ENCODE measurements at places on chromosomes 12 and 14.

GRCh38 chr14:86798330-86798729 is 1194.7 kb downstream of the GALC start:
- DNase-seq = no peak

DNA sequence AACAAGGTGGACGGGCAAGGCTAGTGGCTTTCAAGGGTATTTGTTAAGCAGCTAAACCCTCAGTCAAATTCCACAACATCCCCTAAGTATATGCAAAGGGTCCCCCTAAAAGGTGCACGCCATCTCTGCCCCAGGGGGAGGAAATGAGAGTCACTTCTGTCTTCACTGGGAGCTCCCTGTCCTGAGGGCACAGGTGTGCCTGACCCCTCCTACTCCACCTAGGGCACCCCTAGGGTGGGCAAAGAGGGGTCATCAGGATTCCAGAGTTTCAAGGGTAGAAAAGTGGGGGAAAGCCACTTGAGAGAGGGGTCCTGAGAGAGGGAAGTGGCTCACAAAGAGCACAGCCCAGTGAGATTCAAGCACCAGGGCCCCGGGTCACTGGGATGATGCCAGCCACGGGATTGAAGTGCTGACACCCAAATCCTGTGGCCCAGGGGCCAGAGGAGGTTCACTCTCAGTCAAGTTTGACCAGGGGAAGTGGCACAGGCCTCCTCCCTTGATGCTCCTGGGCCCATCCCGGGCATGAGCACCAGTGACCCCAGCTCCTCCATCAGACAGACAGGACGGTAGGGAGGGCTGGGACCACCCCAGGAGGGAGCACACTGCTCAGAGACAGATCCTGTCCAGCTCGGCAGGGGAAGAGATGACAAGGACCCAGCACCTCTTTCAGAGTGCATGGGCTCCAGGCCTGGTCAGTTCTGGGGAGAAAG is 82.3 kb upstream of the BCL11B start:
- DNase-seq = no peak

GRCh38 chr12:91380631-91381030 is 198.0 kb upstream of the DCN start:
- no peak for DNase-seq

GRCh38 chr14:100567009-100567876 is 20.0 kb downstream of the BEGAIN start:
- DNase-seq = no peak

DNA sequence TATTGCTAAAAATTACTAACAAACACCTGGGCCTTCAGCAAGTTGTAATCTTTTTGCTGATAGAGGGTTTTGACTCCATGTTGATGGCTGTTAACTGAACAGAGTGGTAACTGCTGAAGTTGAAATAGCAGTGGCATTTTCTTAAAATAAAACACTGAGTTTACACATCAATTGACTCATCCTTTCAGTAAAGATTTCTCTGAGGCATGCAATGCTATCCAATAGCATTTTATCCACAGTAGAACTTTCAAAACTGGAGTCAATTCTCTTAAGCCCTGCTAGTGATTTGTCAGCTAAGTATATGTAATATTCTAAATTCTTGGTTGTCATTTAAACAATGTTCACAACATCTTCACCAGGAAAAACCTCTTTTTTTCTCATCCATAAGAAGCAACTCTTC is 59.5 kb downstream of the CMAS start:
- no peak for DNase-seq

GRCh38 chr12:71546322-71546861 is 106.8 kb downstream of the LGR5 start:
- no peak for DNase-seq

GRCh38 chr12:82855872-82856271 is 169.2 kb downstream of the TMTC2 start:
- DNase-seq = no peak

DNA sequence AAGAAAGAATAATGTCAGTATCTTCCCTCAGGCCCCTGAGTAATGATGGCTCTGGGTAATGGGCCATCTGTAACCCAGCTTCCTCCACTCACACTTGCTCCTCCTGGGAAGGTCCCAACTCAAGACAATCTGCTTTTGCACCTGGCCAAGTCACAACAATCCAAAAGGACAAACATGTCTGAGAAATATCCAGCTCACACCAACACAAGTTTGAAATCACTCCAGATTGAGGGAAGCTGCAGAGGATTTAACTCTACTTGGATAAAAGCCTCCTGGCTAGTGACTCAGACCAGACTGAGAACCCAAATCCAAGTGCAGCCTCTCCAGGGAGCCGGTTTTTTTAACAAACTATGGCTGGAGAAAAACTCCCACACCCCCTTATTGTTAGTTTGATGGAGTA is 34.2 kb downstream of the RTRAF start:
- DNase-seq = no peak

GRCh38 chr12:132066345-132066685 is 77.8 kb downstream of the DDX51 start:
- no peak for DNase-seq

GRCh38 chr12:9757433-9758025 is 3.2 kb downstream of the CD69 start:
- no peak for DNase-seq

DNA sequence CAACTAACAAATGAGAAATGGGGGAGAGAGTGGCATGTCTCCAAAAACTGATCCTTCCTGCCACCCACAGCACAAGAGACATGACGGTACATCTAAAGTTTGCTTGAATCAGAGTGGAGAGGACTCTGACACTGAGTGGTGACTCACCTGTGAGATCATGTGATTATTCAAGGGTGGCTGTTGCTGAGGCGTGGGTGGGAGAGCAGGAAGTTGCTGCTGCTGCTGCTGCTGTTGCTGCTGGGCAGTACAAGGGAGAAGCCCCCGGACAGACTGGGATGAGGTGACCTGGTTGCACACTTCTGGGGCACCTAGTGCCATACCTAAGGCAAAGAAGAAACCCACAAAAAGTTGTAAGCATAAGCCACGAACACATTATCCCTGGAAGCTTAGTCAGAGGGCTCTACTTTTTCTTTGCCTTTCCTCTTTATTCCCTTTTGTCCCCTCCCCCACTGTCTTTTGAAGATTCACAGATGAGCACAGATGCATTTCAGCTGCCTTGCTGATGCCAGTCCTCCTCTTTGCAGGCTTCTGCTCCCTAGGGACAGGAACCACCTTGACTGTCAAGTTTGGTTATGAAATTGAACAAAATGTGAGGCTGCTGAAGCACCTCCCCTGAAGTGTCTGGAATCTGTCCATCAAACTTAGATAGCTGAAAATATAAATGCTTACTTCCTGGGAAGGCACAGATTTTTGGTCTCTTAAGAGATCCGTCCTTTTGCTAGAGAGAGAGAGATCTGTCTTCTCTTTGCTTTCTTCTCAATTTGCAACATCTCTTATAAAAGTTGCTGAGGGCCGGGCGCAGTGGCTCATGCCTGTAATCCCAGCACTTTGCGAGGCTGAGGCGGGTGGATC is 29.4 kb upstream of the STAC3 start:
- peak; percentile 71 for DNase-seq

- no peak for DNase-seq
Measured at GRCh38 chr12:124520265-124520701, 47.1 kb downstream of the NCOR2 start.

GRCh38 chr12:109741970-109742703 is 28.5 kb downstream of the FAM222A start:
- no peak for DNase-seq

All from stimulated activated CD4-positive, alpha-beta T cell treated with anti-CD3 and anti-CD28 coated beads, TNF-alpha, amount 100 ng/mL, for 24 hours (primary cell).